Iris pigment epithelial cell (primary cell): ENCODE measurements at places on chromosomes 7 and 10.

- DNase-seq, result no peak
Observed at GRCh38 chr10:106566873-106567272, 597.6 kb downstream of the SORCS1 start.

- DNase-seq, result no peak
Observed at GRCh38 chr10:6025683-6026255, 36.4 kb downstream of the IL2RA start.

DNA sequence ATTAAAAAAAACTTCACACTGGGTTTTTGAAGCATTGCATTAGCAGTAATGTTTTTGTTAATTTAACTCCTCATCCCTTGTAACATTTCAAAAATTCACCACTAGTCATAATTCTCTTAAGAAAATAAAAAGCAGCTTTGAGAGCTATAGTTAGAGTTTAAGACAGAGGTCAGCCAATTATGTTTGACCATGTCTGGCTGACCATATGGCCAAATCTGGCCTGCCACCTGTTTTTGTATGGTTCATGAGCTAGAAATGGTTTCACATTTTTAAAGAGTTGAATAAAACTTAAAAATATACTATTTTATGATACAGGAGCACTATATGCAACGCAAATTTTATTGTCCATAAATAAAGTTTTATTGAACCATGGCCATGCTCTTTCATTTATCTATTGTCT is 73.0 kb upstream of the LRRTM3 start:
- no peak for DNase-seq

GRCh38 chr7:37660614-37661013 is 23.0 kb upstream of the GPR141 start:
- no peak for DNase-seq
